Right atrium auricular region (tissue), 2 donors: ENCODE measurements at places on chromosomes 4 and X. TPM values are rescaled to one million over a fixed set of nuclear protein-coding genes. Genes with fewer than 3 reads are reported as not detected.

CLDN34 gene
- total RNA-seq, result not detected

MAEA gene
- 46.0 TPM for total RNA-seq

GAB1 gene
- total RNA-seq, result 65.4 TPM

RCHY1 gene
- 36.3 TPM for total RNA-seq

MAGEA11 gene
- total RNA-seq, result not detected

TMEM255A gene
- 0.79 TPM for total RNA-seq

- DNase-seq, result no peak
- no peaks in the 10 kb centered on the region for H3K27me3 ChIP-seq
- H3K27ac ChIP-seq, result no peak overlapping the region
These were observed 666.4 kb downstream of the ADGRL3 start for GRCh38 chr4:61866378-61867030.

- no peaks in the 10 kb centered on the region for H3K36me3 ChIP-seq
- H3K4me3 ChIP-seq, result no peak overlapping the region
- no peaks in the 10 kb centered on the region for H3K27me3 ChIP-seq
- H3K27ac ChIP-seq, result no peak overlapping the region
These were observed 2340.7 kb downstream of the PCDH7 start for GRCh38 chr4:33060674-33061542.

DNA sequence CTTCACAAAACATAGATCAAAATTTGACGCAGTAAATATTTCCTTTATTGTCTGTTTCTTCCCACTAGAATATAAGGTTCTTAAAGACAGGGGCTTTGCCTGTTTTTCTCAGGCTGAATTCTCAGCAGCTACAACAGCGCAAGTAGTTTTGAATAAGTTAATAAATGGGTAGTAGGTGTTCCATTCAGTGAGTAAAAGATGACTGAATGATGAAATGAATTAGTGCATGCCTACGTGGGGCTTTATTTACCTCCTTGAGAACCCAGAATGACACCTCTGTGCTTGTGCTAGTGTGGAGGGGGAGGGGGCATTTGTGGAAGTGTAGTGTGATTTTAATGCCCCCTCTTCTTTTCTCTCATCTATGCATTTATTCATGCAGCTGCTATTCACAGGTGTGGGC, 278.9 kb downstream of the FBXW7 start:
- H3K27me3 ChIP-seq, result no peaks in the 10 kb centered on the region
- no peak overlapping the region for H3K4me3 ChIP-seq
- peaks cover 15% of the 10 kb centered on the region for H3K4me1 ChIP-seq
- H3K27ac ChIP-seq, result no peak overlapping the region

DNA sequence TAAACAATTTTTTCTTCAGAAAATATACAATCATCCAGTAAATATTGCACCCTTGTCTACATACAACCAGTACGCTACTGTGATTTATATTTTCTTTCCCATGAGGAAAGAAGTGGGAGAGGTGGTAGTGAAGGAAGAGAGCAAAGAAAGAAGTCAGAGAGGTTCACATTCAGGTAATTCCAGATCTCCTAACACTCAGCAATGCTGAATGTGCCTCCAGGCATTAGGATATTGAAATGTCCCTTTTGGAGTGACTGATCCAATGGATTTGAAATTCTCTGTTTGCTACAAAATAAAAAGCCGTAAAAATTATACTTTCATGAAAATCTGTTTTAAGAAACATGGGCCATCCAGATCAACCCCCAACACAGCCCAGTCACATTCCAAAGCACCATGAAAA, 211.9 kb upstream of the NR3C2 start:
- H3K4me3 ChIP-seq, result no peak overlapping the region
- no peak overlapping the region for H3K27ac ChIP-seq
- H3K4me1 ChIP-seq, result no peaks in the 10 kb centered on the region
- no peaks in the 10 kb centered on the region for H3K27me3 ChIP-seq
- DNase-seq, result no peak
- H3K36me3 ChIP-seq, result no peaks in the 10 kb centered on the region

- DNase-seq, result no peak
- no peaks in the 10 kb centered on the region for H3K27me3 ChIP-seq
- no peaks in the 10 kb centered on the region for H3K36me3 ChIP-seq
- no peak overlapping the region for H3K4me3 ChIP-seq
These were observed 156.6 kb upstream of the CTSO start for GRCh38 chr4:156109943-156110900.

GRCh38 chr4:152415980-152416379, 119.9 kb downstream of the FBXW7 start:
- no peaks in the 10 kb centered on the region for H3K27me3 ChIP-seq
- no peaks in the 10 kb centered on the region for H3K4me1 ChIP-seq
- no peak for DNase-seq
- H3K4me3 ChIP-seq, result no peak overlapping the region
- no peak overlapping the region for H3K27ac ChIP-seq
- no peaks in the 10 kb centered on the region for H3K36me3 ChIP-seq

GRCh38 chr4:118348886-118349285, 3.9 kb downstream of the PRSS12 start:
- no peak overlapping the region for H3K27ac ChIP-seq
- no peaks in the 10 kb centered on the region for H3K36me3 ChIP-seq
- H3K27me3 ChIP-seq, result peaks cover 11% of the 10 kb centered on the region
- no peaks in the 10 kb centered on the region for H3K4me1 ChIP-seq
- H3K4me3 ChIP-seq, result no peak overlapping the region
- DNase-seq, result no peak

GRCh38 chr4:185718578-185719499, 93.2 kb downstream of the SORBS2 start:
- H3K36me3 ChIP-seq, result no peaks in the 10 kb centered on the region
- H3K4me3 ChIP-seq, result no peak overlapping the region
- no peak for DNase-seq
- H3K27me3 ChIP-seq, result no peaks in the 10 kb centered on the region

- no peaks in the 10 kb centered on the region for H3K27me3 ChIP-seq
- H3K36me3 ChIP-seq, result peaks cover 32% of the 10 kb centered on the region
- no peak for DNase-seq
- no peaks in the 10 kb centered on the region for H3K4me1 ChIP-seq
- no peak overlapping the region for H3K27ac ChIP-seq
These were observed 23.1 kb downstream of the ACSL1 start for GRCh38 chr4:184802697-184803015.

DNA sequence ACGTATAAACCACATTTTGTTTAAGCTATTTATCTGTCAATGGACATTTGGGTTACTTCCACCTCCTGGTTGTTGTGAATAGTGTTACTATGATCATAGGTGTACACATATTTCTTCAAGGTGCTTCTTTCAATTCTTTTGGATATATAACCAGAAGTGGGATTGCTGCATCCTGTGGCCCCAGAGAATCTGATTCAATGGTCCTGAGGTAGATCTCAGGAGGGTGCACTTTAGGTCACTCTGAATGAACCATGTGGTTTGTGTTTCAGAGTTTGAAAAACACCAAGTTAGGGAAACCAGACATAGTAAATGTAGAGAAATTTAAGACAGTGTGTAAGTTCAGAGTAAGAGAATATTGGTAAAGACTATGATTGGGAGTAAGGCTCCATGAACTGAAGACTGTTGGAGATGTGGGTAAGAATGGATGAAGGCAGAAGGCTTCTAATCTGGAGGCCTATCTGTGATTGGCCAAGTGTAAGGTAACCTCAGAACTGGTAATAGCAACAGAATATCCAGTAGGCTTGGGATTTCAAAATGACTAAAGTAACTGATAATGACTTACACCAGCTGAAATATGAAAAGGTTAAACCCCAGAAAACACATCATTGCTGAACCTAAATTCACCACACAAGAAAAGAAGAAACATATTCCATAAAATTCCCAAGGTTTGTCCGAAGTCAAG, 236.9 kb downstream of the CAMK2D start:
- no peaks in the 10 kb centered on the region for H3K27me3 ChIP-seq
- H3K27ac ChIP-seq, result no peak overlapping the region
- H3K4me1 ChIP-seq, result no peaks in the 10 kb centered on the region
- no peak for DNase-seq
- H3K4me3 ChIP-seq, result no peak overlapping the region

DNA sequence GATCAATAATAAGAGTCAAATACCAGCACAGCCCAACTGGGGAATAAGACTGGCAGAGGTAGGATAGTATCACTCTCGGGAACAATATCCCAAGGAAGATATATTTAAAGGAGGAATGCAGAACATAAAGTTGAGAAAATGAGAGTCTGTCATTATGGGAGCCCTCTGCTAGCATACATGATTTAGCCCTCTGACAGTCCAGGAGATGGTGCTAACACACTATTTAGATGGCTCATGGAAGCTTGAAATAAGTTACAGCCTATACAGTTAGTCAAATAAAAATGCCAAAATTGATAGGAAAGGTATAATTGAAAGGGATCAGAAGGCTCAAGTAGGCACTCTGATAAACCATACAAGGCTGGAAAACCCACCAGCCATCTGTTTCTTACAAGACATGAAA, 201.0 kb upstream of the NEIL3 start:
- no peaks in the 10 kb centered on the region for H3K27me3 ChIP-seq
- no peak overlapping the region for H3K4me3 ChIP-seq
- H3K4me1 ChIP-seq, result no peaks in the 10 kb centered on the region
- no peak for DNase-seq
- H3K27ac ChIP-seq, result no peak overlapping the region
- H3K36me3 ChIP-seq, result no peaks in the 10 kb centered on the region

- no peaks in the 10 kb centered on the region for H3K36me3 ChIP-seq
- H3K27ac ChIP-seq, result no peak overlapping the region
- no peak overlapping the region for H3K4me3 ChIP-seq
These were observed 6.6 kb downstream of the FBXL5 start for GRCh38 chr4:15648600-15648999.

- no peaks in the 10 kb centered on the region for H3K4me1 ChIP-seq
- no peak for DNase-seq
- H3K4me3 ChIP-seq, result no peak overlapping the region
- H3K36me3 ChIP-seq, result no peaks in the 10 kb centered on the region
These were observed 82.1 kb downstream of the MAGEB10 start for GRCh38 chrX:27889878-27890277.

DNA sequence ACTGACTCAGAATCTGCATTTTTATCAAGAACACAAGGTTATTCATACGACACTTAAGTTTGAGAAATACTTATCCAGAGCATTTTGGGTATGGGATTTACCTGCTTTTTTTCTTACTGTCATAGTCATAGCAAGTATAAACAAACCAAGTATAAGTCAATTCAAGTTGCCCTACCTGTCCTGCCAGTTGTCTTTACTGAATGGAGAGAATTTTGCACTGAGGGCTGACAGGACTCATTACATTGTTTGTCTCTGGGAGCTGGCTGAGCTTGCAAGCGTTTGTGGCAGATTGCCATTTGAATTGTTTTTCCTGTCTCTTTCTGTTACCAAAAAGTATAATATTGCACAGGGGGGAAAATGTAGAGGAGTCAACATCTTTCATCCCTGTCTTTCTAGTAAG, 278.9 kb upstream of the MAGEC2 start:
- H3K36me3 ChIP-seq, result no peaks in the 10 kb centered on the region
- H3K4me1 ChIP-seq, result no peaks in the 10 kb centered on the region
- no peak overlapping the region for H3K27ac ChIP-seq
- H3K27me3 ChIP-seq, result no peaks in the 10 kb centered on the region

DNA sequence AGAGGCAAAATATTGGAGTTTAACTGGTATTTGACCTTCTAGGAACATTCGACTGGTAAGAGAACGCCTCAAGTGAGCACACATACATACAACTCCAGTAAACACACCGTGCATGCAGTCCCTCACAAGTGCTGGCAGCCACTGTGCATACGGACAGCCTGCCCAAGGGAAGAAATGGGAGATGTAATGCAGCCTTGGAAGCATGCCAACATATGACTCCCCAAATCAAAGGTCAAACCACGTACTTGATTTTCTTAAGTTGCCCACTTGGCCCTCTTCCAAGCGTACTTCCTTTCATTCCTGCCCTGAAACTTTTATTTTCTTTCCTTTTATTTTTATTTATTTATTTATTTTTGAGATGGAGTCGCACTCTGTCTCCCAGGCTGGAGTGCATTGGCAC, 206.6 kb downstream of the SPRY1 start:
- no peak overlapping the region for H3K4me3 ChIP-seq
- DNase-seq, result no peak
- H3K36me3 ChIP-seq, result no peaks in the 10 kb centered on the region
- no peaks in the 10 kb centered on the region for H3K4me1 ChIP-seq
- no peaks in the 10 kb centered on the region for H3K27me3 ChIP-seq

GRCh38 chrX:43747476-43747875, 91.4 kb downstream of the MAOA start:
- H3K27ac ChIP-seq, result no peak overlapping the region
- peaks cover 16% of the 10 kb centered on the region for H3K36me3 ChIP-seq
- no peaks in the 10 kb centered on the region for H3K27me3 ChIP-seq
- peaks cover 2% of the 10 kb centered on the region for H3K4me1 ChIP-seq

GRCh38 chrX:95893636-95894035, 791.0 kb upstream of the DIAPH2 start:
- no peak for DNase-seq
- H3K27ac ChIP-seq, result no peak overlapping the region
- H3K4me3 ChIP-seq, result no peak overlapping the region
